Urinary bladder (tissue), 4 donors: ENCODE measurements at places on chromosomes 7 and 10. TPM values are rescaled to one million over a fixed set of nuclear protein-coding genes. Genes with fewer than 3 reads are reported as not detected.

AOAH gene
- 7.1 TPM for total RNA-seq

OR2A7 gene
- total RNA-seq: 5.6 TPM

MUC12 gene
- 1.1 TPM for total RNA-seq

DLX5 gene
- 0.74 TPM for total RNA-seq

CDHR3 gene
- 10.8 TPM for total RNA-seq

C10orf62 gene
- not detected for total RNA-seq

ELN gene
- 483 TPM for total RNA-seq

HOXA1 gene
- total RNA-seq: 2.0 TPM

CCDC146 gene
- 25.7 TPM for total RNA-seq
